ENCODE measurements at places on chromosomes 1 and 21.

DNA sequence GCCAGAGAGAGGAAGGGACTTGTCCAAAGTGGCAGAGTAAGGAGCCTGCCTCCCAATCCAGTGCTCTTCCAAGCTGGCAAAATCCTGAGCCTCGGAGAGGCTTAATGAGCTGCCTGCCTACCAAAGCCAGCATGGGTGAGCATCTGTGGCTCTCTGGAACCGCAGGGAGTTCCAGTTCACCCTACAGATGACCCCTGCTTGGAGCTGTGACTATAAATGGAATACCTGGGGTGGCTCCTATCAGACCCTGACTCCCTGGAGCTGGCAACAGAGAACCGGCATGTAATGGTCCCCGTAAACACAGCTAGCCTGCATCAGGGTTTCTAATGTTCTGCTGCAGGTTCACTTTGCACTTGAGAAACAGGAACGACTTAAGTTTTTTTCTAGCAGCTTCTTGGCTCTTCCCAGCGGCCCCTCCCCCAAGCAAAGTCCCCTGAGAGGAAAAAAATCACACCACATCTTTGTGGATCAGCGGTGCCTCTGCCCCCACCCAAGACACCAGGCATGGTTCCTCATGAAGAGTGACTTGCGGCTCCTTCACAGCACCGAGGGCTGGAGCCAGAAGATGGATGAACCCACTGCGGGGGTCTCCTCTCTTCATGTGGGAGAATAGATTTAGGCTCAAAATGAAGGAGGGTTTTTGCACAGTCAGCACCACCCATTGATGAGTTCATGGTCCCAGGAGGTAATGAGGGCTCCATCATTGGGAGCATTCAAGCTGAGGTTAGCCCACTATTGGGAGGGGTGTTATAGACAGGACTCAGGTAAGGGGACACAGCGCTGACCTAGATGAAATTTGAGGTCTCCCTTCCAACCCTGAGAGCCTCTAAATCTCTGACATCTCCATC is 79.0 kb downstream of the SYT2 start:
- no peak for DNase-seq

DNA sequence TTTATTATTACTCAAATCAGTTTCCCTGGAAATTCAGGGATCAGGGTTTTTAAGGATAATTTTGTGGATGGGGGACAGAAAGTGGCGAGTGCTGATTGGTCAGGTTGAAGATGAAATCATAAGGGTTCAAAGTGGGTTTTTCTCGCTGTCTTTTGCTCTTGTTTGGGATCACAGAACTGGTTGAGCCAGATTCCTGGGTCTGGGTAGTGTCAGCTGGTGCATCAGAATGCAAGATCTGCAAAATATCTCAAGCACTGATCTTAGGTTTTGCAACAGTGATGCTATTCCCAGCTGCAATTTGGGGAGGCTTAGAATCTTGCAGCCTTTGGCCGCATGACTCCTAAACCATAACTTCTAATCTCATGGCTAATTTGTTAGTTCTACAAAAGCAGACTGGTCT is 9.3 kb downstream of the CHI3L2 start:
- DNase-seq = no peak

- no peak for DNase-seq
Measured at GRCh38 chr1:38917337-38917736, 24.3 kb downstream of the RHBDL2 start.

GRCh38 chr1:114618606-114619005 is 37.2 kb upstream of the BCAS2 start:
- no peak for DNase-seq

DNA sequence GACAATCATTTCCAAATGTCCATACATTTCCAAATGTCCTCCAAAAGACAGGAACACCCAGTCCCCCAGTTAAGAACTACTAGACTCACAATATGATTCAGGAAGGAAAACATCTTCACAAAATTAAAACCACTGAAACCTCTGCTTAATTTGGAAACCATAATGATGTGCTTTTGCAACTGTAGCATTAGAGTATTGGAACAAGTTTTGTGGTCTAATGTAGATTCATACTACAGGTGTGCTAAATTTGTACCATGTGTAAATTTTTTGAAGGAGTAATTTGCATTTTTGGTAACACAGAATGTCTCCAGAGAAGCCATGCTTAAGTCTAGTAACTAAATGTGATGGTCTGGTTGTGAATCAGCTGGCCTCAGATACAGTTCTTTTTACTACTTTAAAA is 129.6 kb downstream of the DPYD start:
- no peak for DNase-seq

DNA sequence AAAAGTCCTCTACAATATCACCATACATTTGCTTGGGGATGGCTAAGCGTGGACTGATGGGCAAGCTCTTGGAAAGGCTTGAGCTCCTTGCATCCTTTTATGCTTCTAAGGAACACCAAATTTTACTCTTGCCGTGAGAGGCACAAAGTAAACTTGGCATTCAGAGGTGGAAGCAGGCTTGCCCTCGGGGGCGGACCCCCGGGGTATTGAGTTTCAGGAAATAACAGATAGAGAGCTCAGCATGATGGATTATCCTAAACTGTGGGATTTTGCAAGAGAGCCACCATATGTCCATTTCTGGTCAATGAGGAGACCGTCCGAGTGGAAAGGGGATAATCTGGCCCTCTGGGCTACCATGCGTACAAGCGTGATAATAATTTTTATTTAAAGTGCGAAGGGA is 14.0 kb downstream of the IFI16 start:
- no peak for DNase-seq

- DNase-seq = no peak
Measured at GRCh38 chr1:107883562-107883961, 81.4 kb downstream of the VAV3 start.

DNA sequence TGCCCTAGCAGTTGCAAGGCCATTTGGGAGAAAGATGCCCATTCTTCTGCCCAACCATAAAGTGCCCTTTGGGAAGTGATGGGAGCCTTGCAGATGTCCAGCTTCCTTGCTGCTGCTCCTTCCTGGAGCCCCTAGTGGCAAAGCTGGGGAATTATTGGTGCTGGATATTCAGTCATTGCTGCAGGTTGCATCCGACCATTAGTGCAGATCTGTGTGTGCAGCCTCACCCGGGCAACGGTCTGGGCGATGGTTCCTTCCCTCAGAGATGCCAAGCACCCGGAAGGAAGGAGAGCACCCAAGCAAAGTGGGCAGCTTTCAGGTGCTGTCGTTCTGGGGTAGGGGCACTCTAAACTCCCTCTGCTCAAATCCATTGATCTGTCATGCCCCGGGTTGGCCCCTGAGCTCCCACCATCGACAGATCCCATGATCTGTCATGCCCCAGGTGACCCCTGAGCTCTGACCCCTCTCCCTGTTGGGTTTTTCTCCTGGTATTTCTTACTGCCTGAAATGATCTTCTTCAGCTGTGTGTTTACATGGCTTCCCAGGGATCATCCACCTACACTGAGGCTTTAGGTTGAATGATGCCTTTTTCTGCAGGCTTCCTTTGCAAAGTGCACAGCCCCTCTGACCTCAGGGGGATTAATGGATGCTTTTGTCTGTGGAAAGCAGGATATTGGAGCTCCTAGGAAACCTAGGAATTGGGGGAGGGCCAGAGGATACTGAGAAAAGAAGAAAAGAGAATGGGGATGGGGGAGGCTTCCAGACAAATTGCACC is 467.5 kb downstream of the PTPRU start:
- no peak for DNase-seq

DNA sequence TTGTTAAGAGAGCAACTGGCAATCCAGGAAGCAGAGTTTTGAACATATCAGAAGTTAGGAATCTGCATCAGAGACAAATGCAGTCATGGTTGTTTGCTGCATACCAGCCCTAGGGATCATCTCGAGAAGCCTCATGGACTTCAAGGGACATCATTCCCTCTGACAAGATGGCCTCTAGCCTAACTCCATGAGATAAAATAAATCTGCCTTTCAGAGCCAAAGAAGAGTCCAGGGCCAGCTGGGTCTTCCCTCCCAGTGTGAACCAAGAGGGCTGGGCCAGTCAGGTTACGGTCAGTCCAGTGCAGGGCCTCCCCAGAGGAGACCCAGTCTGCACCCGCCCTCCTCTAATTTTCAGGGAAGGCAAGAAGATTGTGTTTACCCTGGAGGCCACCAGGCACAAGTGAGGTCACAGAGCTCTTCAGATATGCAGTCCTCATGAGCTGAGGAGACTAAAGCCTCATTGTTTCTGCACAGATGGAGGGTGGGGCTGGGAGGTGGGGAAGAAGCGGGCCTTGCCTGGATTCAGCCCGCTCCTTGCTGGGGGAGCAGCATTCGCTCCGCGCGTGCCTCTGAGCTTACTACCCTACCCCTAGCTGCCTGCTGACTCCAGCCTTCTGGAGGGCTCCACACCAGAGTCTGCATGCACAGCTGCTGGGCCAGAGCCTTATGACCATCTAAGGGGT is 52.8 kb downstream of the CAPN2 start:
- DNase-seq = no peak

- DNase-seq = no peak
Measured at GRCh38 chr1:55053265-55053954, 14.1 kb downstream of the PCSK9 start.

DNA sequence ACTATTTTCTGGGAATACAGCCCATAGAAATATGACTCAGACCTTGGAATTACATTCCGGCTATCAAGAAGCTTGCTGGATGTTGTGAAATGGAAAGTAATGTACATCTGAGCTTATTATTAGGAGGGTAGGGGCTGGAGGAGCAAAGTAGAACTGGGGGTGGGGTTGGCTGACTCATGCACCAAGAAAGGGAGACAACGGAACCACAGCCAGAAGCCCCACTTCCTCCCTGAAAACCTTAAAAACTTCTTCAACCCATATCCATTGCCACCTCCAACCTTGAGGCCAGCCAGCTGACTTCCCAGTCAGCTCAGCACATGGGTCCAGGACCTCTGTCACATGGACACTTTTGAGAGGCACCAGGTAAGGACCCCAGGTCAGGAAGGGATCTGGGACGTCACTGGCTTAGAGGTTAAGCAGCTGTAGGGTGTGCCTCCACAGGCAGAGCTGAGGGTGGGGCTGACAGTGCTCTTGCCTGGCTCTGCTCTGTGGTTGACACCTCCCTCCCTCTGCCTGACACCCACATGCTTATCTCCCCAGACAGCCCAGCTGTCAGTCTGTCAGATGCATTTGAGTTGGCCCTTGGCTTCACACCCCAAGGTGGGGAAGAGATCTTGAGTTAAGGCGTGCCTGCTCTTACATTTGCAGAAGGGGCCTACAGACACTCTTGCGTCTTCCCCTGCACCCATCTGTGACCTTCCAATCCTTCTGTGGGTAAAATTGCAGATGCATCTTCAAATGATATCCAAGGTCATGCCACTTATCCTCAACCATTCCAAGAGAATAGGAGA is 5.7 kb upstream of the ZNF683 start:
- peak; percentile 66 for DNase-seq

DNA sequence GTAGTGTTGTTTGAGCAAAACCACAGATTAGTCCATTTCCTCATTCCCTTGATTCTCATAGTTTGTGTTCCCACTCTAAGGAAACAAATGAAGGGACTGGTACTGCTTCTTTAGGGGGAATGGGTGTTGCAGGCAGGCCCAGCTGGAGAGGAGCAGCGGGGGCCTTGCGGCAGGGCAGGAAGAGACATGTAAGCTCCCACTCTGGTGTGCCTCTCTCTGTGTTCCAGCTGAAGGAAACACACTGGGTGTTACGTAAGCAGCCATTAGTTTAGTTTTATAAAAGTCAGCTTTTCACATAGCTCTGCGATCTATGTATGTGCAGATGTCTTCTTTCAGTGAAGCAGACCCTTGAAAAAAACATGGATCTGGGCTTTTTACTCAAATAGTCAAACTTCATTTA is 99.5 kb downstream of the CACHD1 start:
- no peak for DNase-seq

- no peak for DNase-seq
Measured at GRCh38 chr1:117857418-117857817, 72.0 kb downstream of the GDAP2 start.

- DNase-seq = no peak
Measured at GRCh38 chr21:20283836-20284235, 714.4 kb upstream of the NCAM2 start.

Measured in stimulated activated CD8-positive, alpha-beta memory T cell treated with anti-CD3 and anti-CD28 coated beads, Interleukin-2, amount 100 ng/mL, for 1 hour (primary cell).